ENCODE measurements at places on chromosomes 1 and 21.

DNA sequence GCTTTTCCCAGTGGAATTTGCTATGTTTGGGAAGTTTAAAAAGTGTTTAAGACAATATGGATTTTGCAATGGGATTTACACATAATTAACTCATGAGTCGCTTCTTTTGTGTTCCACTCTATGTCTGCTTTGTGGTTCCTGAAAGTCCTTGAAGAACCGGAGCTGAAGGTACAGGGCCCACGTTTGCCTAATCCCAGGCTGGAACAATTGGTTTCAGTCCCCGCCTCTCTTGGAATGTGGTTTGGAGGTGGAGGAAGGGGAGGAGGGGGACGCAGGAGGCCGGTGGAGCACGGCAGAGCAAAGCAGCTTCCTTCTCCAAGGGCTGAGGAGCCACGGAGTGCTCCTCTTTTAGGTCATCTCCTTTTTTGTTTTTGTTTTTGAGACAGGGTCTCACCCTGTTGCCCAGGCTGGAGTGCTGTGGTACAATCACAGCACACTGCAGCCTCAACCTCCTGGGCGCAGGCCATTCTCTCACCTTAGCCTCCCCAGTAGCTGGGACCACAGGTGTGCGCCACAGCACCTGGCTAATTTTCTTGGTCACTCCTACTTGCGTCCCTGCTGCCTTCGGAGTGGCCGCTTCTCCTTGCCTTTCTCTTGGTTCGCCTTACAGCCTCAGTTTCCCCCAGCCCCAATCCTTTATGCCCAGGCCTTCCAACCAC is 129.5 kb upstream of the ERRFI1 start:
- DNase-seq: peak; percentile 13

DNA sequence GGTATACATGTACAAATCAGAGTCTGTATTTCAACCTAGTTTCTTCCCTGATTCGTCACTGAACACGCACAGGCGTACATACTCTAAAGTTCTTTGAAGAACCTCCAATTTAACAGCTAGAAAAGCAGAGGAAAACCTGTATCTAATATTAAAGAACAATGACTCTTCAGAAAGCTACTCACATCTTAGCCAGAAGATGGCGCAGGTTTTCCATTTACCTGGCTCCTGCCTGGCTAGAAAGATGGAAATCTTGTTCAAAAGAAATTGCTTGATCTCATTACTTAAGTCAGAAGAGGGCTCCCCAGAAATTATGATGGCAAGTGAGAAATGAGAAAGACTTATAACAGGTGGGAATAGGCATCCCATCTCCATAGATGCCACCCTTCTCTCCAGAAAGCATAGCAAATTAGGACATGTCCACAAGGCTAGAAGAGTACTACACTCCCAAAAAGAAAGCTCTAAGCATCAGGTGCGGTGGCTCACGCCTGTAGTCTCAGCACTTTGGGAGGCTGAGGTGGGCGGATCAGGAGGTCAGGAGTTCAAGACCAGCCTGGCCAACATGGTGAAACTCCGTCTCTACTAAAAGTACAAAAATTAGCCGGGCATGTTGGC is 19.0 kb upstream of the L1TD1 start:
- DNase-seq: peak; percentile 40

- DNase-seq: no peak
Observed at GRCh38 chr1:160077486-160077885, 3.9 kb upstream of the KCNJ9 start.

DNA sequence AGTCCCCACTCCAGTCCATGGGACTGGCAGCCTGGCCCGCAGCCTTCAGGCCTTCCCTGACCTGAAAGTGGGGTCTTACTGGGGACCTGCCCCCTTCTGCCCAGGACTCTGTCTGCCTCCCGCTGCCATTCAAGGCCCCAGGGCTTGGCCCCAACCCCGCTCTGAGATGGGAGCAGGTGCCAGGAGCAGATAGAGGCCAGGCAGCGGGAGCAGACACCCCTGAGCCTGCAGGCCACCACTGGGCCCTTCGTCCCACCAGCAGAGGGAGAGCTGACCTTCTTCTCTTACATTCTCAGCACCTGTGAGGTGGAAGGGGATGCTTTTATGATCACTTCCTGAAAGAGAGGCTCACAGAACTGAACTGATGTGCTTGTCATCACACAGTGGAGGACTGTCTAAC is 62.2 kb upstream of the TINAGL1 start:
- no peak for DNase-seq

DNA sequence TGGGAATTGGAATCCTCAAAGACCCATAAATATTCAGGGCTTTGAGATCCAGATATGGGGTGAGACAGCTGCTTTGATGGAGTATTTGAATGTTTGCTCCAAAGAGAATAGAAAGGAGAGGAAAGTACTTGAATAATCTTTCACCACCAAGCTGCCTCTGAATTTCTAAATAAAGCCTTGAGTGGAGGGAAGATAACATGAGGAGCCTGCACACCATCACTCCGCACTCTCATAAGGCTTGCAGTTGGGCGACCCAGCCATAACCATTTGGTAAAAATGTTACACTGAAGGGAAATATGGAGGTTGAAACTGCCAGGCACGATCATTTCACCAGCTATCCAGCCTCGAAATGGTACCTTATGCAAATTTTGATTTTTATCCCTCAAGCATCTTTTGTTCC is 38.4 kb downstream of the VCAM1 start:
- no peak for DNase-seq

GRCh38 chr1:51661081-51661518 is 44.2 kb downstream of the OSBPL9 start:
- peak; percentile 59 for DNase-seq

- DNase-seq: no peak
Observed at GRCh38 chr21:36684957-36685714, 13.8 kb upstream of the SIM2 start.

- no peak for DNase-seq
Observed at GRCh38 chr1:20089328-20090077, 19.5 kb downstream of the PLA2G5 start.

GRCh38 chr1:229657993-229658755 is 32.1 kb downstream of the URB2 start:
- DNase-seq: no peak

DNA sequence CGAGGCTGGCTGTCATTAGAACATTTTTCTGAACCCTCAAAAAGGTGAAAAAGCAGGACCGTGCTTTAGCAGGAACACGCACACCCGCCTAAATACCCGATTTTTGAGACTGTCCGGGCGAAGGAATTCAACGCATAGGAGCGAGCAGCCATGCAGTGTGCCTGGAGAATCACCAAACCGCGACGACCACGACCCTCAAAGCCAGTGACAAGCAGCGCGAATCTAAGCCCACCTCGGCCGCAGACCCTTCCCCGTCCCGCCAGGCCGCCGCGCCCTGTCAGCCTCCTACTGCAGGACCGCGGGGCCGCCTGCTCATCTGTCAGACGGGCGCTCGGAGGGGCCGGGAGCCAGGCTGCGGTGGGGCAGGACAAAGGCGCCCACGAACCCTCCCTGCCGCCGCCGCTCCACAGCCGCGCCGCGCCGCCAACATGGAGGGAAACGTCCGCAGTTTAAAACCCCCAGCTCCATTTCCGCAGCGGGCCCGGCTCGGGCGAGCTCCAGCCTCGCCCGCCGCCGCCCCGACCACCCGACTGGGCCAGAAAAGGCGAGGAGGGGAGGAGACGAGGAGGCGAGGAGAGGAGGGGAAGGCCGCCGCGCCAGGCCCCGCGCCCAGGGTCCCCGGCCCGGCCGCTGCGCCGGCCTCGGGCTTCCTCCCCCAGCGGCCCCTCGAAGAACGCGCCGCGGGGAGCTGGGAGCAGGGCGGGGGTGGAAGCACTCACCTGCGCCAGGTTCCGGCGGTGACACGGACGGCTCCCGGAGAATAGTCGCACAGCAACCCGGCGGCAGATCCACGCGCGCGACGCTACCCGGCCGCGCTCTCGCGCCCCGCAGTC is at the start of gene LBR:
Gene LBR, minus strand, starts transcription at position 804 of the 833 bp plus-strand sequence. CDS start 3,963 bp downstream, outside the sequence.
- DNase-seq: no peak

GRCh38 chr21:14684071-14684470 is 138.0 kb upstream of the SAMSN1 start:
- DNase-seq: no peak

DNA sequence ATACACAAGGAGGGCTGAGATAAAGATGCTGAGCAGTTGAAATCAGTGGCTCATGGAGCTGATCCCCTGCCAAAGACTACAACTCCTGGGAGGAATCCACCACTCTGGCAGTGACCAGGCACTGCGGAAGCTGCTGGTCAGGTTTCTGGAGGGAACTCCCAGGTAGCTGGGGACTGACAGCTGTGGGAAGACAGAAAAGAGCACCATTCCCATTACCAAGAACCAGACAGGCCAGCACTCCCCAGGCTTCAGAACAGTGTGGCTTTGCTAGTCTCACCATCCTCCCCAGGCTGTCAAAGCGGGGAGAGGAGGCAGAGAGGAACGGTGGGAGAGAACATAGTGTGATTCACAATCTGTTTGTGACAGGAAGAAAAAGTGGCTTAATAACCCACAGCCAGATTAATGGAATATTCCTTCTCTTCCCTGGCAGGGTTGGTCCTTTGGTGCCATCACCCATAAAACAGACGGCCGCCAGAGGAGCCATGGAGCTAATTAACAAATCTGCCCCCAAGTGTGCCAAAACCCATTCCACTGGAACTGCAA is 92.1 kb downstream of the MAB21L3 start:
- no peak for DNase-seq

DNA sequence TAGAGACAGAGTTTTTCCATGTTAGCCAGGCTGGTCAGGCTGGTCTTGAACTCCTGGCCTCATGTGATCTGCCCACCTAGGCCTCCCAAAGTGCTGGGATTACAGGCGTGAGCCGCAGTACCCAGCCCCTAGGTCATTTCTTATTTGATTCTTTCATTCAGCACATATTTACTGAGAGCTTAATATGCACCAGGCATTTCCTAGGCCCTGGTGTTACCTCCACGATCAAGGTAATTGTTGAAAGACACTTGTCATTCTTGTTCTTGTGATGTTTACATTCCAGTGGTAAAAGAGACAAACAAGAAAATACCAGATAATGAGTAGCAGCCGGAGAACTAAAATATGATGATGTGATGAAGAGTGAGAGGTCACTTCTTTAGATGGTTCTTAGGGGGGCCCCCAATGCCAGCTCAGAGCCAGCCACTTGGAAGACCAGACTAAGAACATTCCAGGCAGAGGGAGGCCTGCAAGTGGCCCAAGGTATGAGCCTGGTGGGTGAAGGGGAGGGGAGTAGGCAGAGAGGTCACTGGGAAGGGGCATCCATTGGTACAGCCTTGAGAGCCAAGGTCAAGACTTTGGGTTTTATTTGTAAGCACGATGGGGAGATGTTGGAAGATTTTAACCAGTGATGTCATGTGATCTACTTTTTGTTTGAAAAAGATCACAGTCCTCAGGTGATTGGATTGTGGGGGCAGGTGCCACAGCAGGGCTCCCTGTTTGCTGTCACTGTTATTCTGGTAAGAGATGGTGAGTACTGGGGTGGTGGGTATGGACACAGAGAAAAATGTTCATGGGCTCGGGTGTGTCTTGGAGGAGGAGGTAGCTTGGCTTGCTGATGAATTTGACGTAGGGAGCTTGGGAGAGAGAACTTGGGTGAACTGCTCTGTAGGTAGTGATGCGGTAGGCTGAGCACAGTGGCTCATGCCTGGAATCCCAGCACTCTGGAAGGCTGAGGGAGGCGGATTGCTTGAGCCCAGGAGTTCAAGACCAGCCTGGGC is 18.7 kb downstream of the UBE2Q1 start:
- DNase-seq: no peak

DNA sequence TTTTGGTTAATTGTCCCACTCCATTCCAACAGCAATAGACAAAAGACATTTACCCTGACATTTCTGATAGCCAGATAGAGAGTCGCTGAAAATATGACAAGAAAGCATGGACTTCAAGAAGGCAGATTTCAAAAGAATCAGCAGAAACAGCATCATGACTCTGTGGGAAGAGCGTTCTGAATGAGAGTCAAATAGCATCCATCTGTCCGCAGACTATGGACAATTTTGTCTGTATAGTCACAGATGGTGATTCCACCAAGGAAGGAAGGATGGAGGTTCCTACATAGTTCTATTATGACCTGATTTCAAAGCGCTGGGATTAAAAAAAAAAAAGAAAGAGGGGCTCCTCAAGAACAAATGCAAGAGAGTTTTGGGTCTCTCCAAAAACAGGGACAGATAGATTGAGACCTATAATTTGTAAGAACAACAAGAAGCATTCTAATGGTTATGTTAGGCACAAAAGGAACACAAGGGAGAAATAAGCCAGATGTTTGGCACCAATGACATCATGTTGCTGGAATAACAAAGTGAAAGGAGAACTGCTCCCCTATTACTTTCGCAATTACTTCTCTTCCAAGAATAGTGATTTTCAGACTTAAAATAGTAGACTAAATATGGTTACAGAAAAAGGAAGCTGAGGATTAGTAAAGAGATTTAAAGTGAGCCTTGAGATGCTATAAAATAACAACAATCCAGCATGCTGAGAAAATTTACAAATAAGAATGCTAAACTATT is 28.5 kb downstream of the NIBAN1 start:
- DNase-seq: no peak

DNA sequence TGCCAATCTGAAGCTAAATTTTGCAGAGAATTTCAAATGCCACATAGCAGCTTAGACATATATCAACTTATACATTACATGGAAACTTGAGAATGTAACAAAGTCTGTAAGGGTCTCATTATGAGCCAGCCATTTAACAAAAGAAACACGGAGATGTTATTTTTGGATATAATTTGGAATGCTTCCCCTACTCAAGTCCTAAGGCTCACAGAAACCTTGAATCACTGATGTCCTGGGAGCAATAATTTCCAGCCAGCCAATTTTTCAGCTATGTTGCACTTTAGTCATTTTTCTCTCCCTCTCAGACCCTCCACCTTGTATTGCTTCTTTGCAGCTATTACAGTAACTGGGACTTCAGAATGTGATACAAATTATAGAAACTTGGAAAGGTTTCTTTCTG is 56.9 kb downstream of the EIF2B3 start:
- DNase-seq: no peak

DNA sequence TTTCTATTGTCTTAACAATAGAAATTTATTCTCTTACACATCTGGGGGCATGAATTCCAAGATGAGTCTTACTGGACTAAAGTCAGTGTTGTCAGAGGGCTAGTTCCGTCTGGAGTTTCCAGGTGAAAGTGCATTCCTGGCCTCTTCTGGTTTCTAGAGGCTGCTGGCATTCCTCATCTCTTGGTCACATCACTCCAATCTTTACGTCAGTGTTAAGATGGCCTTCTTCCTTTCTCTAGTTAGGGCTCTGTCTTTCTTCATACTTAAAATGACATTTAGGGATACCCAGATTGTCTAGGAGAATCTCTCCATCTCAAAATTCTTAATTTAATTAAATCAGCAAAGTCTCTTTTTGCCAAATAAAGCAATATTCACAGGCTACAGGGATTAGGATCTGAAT is 13.3 kb upstream of the PDC start:
- DNase-seq: no peak
